ENCODE measurements at places on chromosomes 7 and 10.

GRCh38 chr7:7424151-7424873 is 111.4 kb downstream of the COL28A1 start:
- DNase-seq: peak; percentile 74

DNA sequence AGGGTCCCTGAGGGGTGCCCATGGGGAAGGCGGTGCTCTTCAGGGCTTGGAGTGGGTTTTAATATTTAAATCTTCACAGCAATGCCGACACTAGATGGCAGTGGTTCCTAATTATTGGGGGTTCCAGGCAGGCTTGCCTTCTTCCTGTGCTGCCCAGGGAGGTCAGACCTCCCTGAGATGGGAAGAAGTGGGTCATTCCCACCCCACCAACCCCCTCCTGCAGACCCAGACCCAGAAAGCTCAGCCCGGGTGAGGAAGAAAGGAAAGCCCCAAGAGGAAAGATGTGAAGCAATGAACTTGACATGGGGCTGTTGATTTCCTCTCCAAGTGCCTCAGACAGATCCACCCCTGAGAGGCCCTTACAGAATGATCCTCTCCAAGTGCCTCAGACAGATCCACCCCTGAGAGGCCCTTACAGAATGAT is 85.1 kb upstream of the LANCL2 start:
- peak; percentile 45 for DNase-seq

DNA sequence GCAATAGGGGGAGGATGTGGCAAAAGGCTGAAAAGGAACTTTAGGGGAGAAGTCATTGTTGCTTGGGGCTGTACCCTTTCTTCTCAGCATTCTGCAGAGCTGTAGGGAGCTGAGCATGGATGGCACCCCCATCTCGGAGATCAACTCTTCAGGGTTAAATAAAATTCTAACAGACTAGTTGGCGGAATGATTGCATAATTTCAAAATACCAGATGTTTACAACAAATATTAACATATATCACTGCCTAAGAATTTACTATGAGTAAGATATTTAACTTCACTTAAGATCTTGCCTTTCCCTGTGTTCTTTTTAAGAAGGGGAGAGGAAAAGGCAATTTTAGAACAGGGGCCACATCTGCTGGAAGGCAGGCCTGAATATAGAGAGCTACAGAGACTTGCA is 509 bp upstream of the OR2F1 start:
- no peak for DNase-seq

DNA sequence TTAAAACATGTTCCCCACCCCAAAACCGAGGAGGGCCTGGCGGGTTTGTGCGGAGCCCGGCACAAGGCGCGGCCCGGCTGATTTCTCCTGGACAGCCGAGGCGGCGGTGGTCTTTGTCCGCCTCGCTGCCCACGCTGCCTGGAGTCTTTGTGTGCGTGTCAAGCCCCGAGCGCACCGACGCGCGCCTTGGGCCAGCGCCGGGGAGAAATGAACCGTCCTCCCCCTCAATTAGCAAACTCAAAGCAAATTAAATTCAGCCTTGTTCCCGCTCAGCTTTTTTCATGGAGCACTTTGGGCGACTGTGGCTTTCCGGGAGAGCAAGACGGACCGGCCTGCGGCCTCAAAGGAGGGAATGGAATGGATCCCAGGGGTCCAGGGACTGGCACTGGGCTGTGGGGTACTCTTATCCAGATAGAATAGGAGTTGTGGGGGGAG is 4.1 kb downstream of the EMX2 start:
- DNase-seq: no peak

- DNase-seq: no peak
Observed at GRCh38 chr10:109931163-109931562, 7.9 kb upstream of the XPNPEP1 start.

DNA sequence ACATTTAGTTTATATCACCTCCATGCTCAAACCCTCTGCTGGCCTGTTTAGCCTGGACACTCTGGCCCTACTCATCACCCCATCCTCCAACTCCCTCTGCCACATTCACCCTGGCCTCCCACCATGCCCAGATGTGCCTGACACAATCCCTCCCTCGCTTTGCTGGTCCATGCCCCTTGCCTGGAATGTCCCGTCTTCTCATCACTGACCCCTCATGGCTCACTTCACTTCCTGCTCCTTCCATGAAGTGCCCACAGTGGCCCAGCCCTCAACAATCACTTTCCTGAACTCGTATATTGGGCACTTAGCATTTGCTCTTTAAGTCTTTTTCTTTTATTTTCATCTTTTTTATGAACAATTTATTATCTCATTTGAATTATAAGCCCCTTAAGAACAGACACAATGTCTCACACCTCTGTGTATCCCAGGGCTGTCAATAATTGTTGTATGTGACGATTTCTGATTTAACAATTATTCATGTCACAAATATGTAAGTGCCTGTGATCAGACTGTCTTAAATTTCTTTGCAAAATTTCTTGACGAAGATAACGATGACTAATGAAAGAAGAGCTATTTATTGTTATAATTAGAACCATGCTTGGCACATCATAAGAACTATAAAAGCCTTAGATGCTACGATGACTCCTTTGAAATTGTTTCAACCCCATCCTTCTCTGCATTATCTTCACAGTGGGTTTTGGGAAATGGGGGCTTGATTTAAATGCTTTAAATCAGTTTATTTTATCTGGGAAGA is 209.9 kb upstream of the YAE1 start:
- no peak for DNase-seq

- DNase-seq: peak; percentile 56
Observed at GRCh38 chr7:135801045-135801693, 52.6 kb upstream of the FAM180A start.

GRCh38 chr7:57774300-57774699 is 324.3 kb downstream of the ZNF716 start:
- no peak for DNase-seq

DNA sequence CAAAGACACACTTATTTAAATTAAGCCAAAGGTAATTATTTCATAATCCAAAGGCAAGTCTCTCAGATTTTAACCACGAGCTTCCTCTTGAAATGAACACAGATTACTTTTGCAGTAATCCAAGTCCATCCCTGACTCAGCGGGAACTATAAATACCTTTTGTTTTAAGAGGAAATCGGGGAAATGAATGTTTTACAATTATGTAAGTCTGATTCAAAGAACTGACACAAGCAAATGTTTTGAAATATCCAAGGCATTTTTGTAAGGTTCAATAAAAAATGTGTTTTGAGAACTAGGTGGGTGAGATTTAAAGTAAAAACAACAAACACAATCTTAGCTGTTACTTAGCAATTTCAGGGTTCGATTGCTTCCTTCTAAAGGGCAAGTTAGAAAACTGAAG is 179.8 kb upstream of the ASAH2 start:
- no peak for DNase-seq

DNA sequence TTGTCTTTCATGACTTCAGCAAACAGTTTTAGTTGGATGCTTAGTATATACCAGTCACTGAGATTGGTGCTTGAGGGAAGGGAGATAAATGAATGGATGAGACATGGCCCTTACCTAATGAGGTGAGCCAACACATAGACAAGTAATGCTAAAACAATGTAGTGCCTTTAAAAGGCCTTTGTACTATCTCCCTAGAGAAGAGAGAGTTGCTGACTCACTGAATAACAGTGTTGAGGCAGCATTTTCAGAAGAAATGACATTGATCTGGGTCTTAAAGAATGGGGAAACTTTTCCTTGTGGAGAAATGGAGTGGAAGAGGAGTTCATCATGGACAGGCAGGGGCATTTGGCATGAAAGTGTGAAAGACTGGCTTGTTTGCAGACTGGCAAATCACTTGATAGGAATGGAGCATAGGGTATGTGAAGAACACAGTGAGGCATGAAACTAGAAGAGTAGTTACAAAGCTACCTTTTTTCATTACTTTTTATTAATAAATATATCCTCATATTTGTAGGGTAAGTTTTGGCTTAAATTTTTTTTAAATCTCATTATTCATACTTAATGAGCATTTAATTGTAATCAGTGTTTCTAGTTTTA is 91.2 kb downstream of the KAT6B start:
- DNase-seq: no peak

- no peak for DNase-seq
Observed at GRCh38 chr10:79241990-79242619, 105.2 kb upstream of the PPIF start.

- DNase-seq: no peak
Observed at GRCh38 chr10:85609509-85609908, 757.1 kb downstream of the GRID1 start.

DNA sequence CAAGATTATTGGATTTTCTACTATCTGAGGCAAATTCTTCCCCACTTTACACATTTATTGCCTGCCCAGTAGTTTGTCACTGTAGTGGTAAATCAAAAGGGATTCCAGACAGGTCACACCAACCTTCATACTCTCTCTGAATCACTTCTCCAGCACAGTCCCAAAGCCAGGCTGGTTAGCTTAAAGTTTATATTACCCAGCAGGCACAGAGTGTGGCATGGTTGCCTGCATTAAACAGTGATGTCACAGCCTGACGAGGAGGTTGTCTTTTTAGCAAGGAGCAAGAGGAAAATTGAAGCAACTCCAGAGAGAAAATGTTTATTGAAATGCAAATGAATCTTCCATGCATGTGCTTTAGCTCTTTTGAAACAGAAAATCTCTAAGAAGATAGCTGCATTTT is 375.5 kb upstream of the CELF2 start:
- no peak for DNase-seq

GRCh38 chr10:21020545-21020944 is 123.4 kb upstream of the NEBL start:
- DNase-seq: no peak

DNA sequence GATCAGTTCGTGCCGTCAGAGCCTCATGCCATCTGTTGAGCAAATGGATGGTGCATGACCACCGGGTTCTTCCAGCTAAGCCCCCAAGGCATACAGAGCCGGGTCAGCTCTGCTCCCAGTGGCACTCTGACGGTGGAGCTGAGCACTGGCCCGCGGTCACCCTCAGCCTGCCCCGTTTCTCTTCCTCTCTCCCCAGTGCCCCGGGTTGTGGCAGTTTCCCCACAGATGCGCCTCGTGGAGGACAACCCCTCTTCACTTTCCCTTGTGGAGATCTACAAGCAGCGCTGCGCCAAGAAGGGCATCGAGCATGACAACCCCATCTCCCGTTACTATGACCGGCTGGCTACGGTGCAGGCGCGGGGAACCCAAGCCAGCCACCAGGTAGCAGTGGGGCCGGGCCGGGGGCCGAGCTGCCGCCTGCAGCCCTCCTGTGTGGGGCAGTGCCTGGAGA is 129.9 kb downstream of the TRRAP start:
- DNase-seq: no peak

GRCh38 chr7:92206672-92207071 is 27.7 kb upstream of the LRRD1 start:
- DNase-seq: no peak

DNA sequence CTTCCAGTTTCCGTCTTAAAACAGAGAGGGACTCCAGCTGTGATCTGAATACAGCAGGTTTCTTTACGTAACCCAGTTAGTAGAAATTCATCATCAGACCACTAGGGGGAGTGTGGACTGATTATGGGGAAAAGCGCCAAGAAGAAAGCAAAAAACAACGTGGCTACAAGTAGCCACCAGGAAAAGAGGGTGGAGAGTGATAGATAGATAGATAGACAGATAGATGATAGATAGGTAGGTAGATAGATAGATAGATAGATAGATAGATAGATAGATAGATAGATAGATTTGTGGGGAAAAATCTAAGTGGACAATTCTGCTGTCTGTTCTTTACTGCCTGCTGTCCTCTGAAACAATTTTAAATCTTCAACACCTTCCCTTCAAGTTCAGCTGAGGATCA is 12.7 kb upstream of the AKR1B10 start:
- DNase-seq: peak; percentile 62

DNA sequence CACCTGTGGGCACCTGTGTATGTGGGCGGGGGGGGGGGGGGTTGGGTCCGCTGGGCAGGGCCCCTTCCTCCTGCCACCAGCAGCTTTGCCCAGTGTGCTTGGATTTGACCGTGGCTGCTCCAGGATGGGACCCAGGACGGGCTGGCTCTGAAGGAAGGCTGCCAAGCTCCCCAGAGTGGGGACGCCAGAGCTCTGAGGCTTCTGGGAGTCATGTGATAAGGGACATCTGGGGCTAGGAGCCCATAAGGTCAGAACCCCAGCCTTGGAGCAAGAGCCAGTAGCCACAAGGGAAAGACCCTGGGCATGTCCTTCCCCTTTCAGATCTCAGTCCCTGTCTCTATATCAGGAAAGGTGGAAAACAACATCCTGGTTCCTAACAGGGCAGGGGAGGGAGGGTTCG is 21.8 kb upstream of the AMZ1 start:
- no peak for DNase-seq

DNA sequence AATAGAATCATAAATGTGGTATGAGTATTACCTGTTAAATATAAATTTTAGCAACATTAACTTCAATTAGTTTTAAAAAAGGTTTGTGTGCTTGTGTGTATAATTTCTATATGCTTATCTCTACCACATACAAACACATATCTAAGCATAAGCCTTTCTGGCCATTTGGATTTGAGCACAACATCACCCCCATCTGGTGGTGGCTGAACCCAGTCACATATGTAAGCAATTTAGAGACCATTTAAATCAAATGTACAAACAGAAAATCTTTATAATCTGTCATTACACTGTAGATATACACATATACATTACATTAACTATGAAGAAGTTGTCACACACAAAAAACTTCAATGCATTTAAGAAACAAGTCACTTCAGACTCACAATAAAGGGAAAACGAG is 31.7 kb downstream of the GPR22 start:
- DNase-seq: peak; percentile 48

GRCh38 chr7:27194002-27194352 is 5.9 kb downstream of the HOXA13 start:
- DNase-seq: no peak

GRCh38 chr7:132590162-132590561 is 13.9 kb upstream of the PLXNA4 start:
- DNase-seq: no peak

DNA sequence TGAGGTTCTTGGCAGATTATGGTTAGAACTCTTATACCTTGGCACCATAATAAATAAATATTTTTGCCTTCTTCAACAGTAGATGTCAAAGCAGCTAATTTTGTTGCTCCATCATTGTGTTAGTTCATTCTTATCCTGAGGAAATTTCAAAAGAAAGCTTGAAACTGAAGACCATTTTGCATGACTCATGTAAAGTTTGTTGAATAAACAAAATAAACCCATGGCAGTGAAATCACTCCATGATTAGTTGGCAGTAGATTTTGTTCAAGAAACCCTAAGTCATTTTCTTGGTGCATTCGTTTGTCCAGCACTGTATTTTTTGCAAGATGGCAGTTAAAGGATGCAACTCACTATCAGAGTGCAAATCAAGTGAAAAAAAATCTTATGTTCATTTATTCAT is 91.6 kb downstream of the HECW1 start:
- no peak for DNase-seq
